ENCODE measurements at places on chromosomes 2 and 18.

GRCh38 chr2:156687715-156688114 is 251.5 kb downstream of the GPD2 start:
- no peak for DNase-seq

DNA sequence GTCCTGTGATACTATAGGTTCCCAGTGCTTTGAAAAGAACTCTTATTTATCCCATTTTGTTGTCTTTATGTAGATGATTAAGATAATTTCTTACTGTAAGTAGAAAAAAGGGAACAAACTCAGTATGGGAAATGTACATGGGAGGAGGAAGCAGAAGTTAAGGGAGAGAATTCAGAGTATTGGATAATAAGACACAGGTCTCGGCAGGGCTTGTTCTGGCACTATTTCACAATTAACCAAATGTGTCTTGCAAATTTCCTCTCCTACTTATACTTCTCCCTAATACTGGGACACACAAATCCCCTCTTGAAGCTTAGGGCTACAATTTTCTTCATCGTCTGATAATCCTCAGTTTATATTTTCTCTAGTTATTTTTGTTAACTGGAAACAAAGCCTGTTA is 744.0 kb downstream of the ADCYAP1 start:
- DNase-seq = no peak

DNA sequence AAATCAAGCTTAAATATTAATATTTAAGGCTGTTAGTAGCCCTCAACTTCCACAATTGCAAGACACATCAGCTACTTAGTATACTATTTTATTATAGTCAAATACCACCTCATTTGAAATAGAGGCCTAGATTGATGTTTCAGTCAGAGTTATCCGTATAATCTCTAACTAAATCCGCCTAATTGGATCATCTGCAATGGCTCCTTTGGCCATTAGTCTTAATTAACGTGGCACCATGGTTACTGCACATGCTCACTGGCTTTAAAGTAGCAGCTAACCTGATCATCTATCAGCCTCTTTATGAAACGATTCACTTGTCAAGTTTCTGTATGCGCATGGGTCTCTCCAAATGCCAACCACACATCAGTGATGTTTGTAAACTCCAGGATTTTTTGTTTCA is 112.3 kb downstream of the COLEC12 start:
- DNase-seq = no peak

- no peak for DNase-seq
Observed at GRCh38 chr2:191188550-191189093, 37.8 kb upstream of the STAT4 start.

DNA sequence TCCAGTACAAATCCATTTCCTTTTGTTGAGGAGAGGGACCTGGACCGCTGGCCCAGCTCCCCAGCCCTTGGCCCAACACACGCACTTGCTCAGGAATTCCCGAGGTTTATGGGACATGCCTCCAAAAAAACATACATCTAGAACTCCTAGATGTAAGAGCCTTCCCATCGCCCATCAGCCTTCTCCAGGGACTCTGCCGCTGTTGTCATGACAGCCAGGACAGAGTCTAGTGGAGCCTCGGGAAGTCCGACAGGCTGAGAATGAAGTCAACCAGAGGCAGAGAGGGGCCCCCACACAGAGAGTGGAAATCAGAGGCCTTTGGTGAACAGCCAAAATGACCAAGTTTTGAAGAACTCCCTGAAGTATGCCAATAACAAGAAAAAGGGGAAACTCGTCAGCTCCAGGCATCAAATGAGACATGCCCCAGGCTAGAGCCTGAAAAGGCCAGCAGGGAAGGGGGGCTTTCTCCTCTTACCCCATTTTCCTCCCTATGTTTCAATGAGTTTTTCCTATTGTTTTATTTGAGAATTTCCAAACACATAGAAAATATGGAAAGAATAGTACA is 43.2 kb upstream of the CAB39 start:
- no peak for DNase-seq

- no peak for DNase-seq
Observed at GRCh38 chr2:223176970-223177369, 125.0 kb downstream of the KCNE4 start.

DNA sequence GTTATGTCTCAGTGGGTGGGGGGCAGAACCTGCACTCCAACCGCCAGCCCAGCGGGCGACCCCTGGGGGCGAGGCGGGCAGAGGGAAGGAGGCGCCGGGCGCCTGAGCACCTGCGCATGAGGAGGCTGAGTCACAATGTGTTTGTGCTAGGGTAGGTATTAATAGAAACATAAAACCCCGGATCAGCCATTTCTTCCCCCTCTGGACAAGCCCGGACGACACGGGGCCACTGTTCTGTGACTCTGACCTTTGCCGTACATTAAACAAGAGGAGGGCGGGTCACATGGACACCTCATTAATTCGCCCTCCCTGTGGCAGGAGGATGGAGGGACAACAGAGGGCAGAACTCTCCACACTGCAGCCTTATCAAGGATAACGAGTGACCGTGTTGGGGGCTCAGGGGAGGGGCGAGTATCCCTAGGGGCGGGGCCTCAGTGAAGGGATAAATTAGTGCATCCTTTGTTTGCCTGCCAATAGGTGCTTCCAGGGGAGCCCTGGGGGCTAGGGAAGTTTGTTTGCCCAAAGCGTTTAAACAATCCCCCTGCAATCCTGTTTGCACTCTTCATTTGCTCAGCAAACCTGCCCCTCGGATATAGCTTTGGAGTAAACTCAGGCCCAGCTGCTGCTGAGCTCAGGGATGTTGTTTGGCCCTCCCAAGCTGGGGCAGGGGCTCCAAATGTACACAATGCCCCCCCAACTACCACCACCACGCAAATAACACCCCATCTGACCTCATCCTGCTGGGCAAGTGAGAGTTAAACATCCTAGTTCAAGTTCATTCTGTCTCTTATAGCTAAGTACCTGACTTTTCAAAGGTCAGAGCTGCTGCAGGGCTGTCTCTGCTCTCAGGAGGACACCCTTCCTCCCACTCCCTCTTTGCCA is 171.2 kb upstream of the GLI2 start:
- DNase-seq = no peak

- no peak for DNase-seq
Observed at GRCh38 chr18:22207021-22207758, 37.8 kb downstream of the GATA6 start.

DNA sequence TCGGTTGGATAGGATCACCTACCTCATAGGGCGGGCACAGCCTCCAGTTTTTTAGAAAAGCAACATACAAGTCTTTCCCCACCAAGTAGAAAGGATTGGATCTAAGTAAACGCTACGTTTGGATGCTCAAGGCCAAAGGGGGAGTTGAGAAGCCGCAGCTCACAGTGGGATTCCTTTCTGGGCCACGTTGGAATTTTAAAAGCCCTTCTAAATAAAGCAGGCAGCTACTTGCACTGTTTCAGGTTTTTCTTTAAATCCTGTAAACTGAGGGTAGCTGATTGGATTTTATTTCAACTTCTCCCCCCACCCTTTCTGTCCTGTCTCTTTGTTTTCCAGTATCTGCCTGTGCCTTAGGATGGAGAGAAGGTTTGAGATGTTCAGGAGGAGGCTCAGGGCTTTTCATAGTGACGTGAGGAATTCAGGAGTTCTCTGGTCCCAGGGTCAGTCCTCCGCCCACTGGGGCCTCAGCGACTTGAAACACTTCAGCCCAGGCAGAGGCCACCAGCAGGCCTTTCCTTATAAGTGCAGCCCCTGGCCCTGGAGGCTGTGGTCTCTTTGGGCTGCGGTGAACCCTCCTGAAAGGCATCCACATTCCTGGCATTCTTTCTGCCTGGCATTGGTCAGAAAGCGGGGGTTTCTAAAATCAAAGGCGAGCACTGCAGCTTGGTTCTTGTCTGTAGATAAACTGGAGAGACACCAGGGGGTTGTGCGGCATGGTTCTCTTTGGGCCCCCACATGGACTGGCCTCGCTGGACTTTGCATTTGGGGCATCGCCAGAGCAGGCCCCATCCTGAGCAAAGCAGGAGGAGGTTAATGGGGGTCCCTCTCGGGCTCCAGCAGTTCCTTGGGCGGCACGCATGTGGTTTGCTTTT is 44.5 kb downstream of the SH3BP4 start:
- no peak for DNase-seq

DNA sequence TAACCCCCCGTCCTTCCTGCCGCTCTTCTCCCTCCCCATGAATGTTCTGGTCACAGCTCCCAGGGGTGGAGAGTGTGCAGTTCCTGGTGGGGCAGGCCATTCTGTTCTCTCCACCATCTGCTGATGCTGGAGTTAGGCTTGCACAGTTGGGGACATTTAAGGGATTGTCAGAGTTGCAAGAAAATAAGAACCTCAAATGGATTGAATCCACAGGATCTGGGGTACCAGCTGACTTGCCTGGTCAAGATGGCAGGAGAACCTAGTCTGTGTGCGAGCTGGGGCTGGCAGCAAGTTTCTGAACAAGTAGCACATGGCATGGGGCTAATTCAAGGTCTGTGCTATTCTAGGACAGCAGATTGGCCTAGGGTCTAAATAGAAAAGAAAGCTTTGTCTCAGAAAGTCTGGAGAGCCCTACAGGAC is 60.8 kb upstream of the TXNDC2 start:
- DNase-seq = no peak

- no peak for DNase-seq
Observed at GRCh38 chr18:3451989-3452749, 2.2 kb downstream of the TGIF1 start.

- no peak for DNase-seq
Observed at GRCh38 chr18:48227206-48227605, 182.0 kb downstream of the ZBTB7C start.

DNA sequence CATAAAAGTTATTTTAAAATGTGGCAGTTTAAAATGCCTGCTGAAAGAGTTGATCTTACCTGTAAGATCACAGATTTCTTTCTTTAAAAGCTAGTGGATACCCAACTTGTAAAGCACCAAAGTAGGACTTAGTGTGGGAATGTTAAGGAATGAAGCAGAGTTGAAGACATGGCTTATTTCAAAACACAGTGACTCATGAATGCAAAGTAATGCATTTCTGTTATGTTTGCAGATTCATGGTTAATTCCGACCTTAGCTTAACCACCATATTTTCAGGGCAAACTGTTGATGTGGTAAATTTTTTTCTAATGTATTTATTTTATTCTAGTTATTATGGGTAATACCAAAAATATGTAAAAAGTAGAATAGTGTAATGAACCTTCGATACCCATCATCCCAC is 206.8 kb upstream of the FOSL2 start:
- DNase-seq = no peak

- no peak for DNase-seq
Observed at GRCh38 chr2:240930096-240930630, 24.0 kb downstream of the CROCC2 start.

GRCh38 chr2:37501113-37501512 is 156.7 kb downstream of the QPCT start:
- DNase-seq = no peak

Measured in cortex of kidney (tissue), 1 donor.